Stimulated activated CD4-positive, alpha-beta T cell treated with anti-CD3 and anti-CD28 coated beads, TNF-alpha, amount 100 ng/mL, for 4 hours (primary cell): ENCODE measurements at places on chromosomes 7 and 10.

DNA sequence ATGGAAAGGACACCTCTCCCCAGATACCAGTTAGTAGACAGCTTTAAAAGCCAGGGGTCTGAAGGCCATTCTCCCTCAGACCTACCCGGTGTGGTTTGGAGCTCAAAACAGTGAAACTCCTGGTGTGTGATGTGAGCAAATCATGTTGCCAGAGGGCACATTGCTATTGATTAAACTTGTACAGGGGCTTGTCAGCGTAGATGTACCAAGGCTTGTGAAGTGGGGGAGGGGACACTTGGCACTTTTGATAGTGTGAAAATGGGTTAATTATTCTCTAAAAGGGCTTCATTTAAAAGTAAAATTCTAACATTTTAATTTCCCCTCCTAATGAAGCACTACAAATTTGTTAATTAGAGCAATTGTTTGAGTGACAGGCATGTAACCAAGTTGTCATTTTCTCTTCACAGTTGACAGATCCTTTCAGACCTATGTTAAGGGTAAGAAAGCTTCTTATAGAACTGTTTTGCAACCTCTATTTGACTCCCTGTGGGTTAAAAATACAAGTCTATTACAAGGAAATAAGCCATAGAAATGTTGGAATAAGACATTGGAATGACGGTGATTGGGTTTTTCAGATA is 356.9 kb upstream of the GALNT17 start:
- no peak for DNase-seq

GRCh38 chr10:14124941-14125340 is 205.8 kb downstream of the FRMD4A start:
- DNase-seq: no peak

- DNase-seq: no peak
Observed at GRCh38 chr10:90642136-90642535, 215.7 kb downstream of the HTR7 start.

GRCh38 chr7:70456719-70457118 is 675.2 kb upstream of the GALNT17 start:
- no peak for DNase-seq

DNA sequence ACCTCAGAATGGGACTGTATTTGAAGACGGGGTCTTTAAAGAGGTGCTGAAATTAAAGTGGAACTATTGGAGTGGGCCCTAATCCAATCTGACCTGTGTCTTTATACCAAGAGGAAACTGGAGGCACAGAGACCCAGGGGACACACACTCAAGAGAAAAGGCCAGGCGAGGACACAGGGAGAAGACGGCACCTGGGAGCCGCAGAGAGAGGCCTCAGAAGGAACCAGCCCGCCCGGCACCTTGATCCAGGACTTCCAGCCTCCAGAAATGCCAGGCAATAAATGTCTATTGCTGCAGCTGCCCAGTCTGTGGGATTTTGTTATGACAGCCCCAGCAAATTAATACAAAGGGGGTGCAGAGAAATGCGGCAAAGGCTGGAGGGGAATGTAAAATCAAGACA is 10.5 kb downstream of the CARD11 start:
- DNase-seq: no peak

- no peak for DNase-seq
Observed at GRCh38 chr7:94632338-94633013, 23.5 kb downstream of the SGCE start.

DNA sequence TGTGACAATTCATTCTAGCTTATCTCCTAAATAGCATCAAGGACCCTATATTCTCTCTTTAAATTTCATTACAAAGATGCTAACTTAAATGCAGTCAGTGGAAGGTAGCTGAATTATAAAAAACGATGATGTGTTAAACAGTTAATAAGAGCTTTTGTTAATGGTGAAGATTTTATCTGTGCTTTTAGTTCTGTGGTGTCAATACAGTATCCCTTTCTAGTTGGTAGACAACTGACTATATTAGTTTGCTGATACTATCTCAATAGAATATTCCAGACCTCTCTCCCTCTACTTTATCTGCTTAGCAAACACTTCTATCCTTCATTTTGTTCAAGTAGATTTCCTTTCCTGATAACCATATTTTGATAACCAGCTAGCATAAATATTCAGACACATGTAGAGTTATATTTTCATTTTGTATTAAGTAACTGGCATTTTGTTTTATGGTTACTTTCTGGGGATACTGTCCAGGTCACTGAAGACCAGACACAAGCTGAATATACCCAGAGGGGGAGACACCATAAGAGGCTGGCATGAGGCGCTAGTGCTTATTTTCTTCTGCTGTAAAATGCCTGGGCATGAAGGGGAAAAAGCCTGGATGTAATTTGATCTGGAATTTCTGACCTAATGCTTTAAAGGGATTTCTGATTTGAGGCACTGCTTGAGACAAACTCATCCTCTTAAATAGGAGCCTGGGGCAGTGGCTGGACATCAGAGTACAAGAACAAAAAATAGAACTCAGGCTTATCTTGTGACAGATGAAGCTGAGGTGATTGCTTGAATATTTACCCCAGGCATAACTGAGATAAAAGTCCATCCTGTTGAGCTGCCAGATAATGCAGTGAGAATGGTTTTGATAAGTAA is 197.5 kb downstream of the MALRD1 start:
- DNase-seq: no peak

DNA sequence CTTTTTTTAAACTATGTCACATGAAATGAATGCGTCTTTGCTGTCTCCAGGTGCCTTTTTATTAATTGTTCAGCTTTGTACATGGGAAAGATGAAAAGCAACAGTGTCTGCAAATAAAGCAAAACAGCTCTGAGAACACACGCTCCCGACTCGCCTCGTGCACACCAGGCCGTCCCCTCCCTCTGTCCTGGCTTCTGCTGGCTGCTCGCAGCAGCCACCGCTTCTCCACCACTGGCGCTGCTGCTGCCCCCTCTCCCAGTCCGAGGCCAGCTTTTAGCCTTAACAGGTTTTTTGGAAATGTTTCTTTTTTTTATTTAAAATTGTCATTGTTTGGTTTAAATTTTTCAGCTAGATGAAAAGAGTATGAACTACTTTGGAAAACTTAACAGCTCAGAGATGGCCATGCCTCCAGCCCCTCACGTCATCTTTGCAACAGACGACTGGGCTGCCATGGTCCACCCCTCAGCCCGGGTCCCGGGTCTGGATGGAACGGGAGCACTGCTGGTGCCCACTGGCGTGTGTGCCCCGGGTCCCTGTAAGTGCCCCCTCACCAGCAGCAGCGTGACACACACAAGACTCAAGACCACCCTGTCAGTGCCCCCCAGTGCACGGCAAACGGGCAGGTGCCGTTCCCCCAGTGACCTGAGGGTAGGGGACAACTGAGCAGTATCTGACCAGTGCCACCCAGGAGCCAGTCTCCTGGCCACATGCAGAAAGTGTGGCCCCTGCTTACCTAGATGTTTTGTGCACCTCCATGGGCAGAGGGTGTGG is 415.6 kb upstream of the FOXK1 start:
- no peak for DNase-seq

GRCh38 chr7:151146761-151147160 is 20.7 kb downstream of the GBX1 start:
- DNase-seq: no peak

DNA sequence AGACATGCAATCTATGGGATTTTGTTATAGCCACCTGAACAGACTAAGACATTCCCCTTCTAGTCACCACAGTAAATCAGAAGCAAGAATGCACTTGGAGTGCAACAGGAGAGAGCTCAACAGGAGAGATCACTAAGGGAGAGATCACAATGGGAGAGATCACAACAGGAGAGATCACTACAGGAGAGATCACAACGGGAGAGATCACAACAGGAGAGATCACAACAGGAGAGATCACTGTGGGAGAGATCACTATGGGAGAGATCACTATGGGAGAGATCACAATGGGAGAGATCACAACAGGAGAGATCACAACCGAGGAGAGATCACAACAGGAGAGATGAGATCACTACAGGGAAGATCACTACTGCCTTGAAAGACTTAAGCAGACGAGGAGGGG is 238.5 kb upstream of the PITRM1 start:
- DNase-seq: no peak

DNA sequence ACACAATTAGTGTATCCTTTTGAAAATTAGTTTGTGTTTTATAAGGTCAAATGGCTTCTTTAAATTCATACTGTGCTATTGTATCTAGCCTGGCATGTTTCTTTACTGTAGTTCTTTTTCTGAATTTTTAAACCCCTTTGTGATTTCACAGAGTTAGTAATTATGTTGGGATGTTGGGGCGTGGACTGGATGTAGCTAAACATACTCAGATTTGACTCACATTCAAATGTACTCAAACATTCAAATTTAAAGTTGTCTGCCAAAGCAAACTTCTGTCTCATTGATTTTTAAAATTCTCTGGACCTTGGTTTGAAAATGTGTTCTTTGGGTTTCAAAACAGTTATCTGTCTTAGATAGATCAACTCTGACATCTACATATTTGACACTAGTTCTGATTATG is 7.2 kb upstream of the NRP1 start:
- DNase-seq: no peak

GRCh38 chr7:157297185-157297584 is 39.6 kb upstream of the DNAJB6 start:
- no peak for DNase-seq

DNA sequence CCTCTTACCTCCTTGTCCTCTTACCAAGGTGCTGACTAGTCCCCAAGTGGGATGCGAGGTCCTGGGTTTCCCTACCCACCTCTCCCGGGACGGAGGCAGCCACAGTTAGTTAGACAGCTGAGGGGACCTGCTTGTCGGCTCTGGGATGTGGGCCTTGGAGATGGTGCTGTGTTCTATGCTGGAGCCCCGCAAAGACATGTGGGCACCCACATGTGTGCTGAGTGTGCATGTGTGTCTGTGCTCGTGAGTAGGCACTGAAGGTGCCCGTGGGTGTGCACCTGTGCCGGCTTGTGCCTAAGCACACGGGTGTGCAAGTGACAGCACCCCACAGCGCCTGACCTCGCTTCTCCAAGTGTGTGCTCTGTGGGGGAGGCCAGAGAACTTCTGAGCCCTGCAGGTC is 62.2 kb downstream of the NEURL1 start:
- no peak for DNase-seq
